ENCODE measurements at places on chromosomes 16 and 17.

- DNase-seq, result no peak
Observed at GRCh38 chr16:31484491-31485171, 1.7 kb downstream of the SLC5A2 start.

DNA sequence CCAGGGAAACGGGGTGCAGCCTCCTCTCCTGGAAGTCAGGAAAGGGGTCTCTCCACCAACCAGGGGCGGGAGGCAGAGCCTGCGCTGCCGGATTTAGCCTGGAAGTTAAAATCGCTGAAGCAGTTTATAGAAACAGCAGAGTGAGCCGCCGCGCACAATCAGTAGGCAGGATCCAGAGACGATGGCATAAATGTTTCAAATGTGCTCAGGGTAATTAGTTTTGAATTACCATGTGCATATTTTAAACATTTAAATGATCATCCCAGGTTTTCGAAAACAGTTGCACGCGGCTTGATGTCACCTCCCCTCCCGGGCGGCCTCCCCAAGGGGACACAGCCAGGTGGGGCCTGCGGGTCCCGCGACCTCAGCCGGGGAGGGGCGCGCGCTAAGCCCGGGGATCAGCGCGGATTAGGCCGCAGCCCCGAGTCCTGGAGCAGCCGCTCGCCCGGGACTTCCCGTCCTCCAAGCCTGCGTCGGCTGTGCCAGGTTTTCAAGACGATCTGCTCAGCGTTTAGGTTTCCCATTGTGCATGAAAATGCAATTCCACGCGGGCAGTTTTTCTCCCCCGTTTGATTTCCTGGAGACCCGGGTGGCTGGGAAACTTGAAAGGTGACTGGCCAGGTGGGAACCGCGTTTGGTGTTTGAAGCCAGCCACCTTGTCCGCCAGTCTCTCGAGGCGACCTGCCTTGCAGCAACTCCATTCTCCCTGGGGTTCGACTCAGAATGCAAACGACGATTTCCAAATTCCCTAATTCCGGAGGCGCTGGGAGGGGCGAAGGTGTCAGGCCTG is 78.3 kb downstream of the RPA1 start:
- no peak for DNase-seq

GRCh38 chr17:82658331-82658730 is 10.1 kb upstream of the WDR45B start:
- no peak for DNase-seq

DNA sequence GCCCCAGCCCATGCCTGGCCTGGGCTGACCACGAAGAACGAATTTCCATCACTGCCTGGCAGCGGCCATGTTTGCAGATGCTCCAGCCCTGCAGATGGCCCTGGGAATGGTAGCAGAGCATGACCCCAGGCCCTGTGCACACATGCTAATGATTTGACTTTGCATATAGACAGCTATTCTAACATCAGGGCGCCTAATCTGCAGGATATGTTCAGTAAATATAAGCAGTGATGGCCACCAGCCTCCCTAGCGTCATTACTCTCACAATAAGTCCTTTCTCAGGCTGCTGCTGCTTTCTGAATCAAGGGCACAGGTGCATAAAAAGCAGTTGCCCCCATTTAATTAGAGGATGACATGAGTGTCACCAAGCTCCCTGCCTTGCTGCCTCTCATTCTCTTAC is 24.2 kb downstream of the DNAH9 start:
- DNase-seq, result no peak

DNA sequence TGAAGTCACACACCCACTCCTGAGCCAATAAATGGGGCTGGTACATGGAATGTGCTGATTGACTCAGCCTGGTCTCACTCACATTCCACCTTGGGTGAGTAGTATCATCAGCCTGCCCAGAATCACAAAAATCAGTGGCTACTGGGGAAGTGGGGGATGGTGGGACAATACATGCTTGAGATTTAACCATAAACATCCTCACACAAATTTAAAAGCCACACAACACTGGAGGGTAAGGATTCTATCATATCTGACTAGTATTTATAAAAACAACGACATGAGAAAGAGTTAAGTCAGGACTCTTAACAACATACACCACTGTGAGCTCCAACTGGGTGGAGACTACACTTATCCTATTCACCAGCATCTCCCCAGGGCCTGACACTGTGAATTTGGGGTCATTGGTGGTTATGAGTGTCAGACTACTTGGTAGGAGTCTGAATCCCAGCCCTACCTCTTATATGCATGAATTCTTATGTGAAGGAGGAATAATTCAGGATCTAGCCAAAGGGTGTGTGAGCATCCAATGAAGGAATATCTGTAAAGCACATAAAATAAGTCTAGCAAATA is 26.0 kb upstream of the IRX6 start:
- no peak for DNase-seq

Data from AG04449 (cell line).